ENCODE measurements at places on chromosomes 5 and 9.

DNA sequence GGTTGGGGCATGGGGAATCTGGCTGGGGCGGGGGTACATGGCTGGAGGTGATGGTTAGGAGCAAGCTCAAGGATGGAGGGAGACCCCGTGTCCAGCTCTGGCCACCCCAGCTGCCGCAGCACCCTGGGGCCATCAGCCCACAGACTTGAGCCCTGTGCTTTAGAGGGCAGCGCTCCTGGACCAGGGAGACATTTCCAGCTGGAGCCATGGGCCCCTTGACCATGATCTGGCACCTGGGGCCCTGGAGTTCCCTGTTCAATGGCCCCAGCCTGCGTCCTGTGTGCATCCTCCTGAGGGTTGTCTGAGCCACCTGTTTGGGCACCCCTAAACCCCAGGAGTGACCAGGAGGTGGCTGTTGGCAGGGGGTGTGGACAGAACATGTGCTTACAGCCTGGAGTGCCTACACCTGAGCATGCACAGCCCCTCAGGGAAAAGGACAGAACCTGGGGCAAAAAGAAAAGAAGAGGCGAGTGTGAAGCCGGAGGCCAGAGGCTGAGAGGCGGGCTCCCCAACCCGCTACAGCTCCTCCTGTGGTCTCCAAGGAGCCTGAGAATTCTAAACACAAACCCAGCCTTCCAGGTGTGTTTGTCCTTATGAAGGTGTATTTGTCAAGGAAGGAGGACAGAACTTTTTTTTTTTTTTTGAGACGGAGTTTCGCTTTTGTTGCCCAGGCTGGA lies 126.7 kb downstream of the C9orf50 start:
- no peak overlapping the region for H3K27ac ChIP-seq
- no peaks in the 10 kb centered on the region for H3K36me3 ChIP-seq
- H3K4me1 ChIP-seq = peaks cover 43% of the 10 kb centered on the region
- H3K4me3 ChIP-seq = no peak overlapping the region

GRCh38 chr5:171192111-171192510 lies 116.9 kb upstream of the TLX3 start:
- H3K27me3 ChIP-seq = no peaks in the 10 kb centered on the region
- H3K36me3 ChIP-seq = no peaks in the 10 kb centered on the region
- H3K4me3 ChIP-seq = no peak overlapping the region
- no peaks in the 10 kb centered on the region for H3K4me1 ChIP-seq
- H3K27ac ChIP-seq = no peak overlapping the region

DNA sequence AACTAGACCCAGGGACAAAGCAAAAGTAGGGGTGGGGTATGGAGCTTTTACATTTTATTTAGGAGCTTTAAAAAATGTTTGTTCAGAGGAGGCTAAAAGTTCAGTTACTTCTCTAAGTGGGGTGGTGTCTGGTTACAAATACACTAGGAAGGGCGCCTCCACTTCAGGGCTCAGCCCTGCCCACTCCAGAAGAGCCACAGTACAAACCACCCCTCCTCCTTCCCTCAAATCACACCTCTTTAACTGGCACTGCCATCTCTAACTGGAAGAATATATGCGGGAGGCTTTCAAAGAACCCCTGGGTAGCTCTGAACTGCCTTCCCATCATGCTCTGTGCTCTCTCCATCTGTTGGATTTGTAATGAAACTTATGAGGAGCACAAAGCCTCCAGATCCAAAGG lies 98.8 kb upstream of the NFIB start:
- H3K27ac ChIP-seq = no peak overlapping the region
- no peaks in the 10 kb centered on the region for H3K36me3 ChIP-seq
- DNase-seq = no peak
- H3K27me3 ChIP-seq = no peaks in the 10 kb centered on the region

GRCh38 chr5:44001675-44002380 lies 387.4 kb downstream of the FGF10 start:
- H3K4me1 ChIP-seq = no peaks in the 10 kb centered on the region
- DNase-seq = no peak
- H3K36me3 ChIP-seq = no peaks in the 10 kb centered on the region
- H3K27ac ChIP-seq = no peak overlapping the region

GRCh38 chr9:134209731-134210311 lies 45.5 kb upstream of the RNU6ATAC start:
- DNase-seq = no peak
- H3K4me1 ChIP-seq = no peaks in the 10 kb centered on the region
- no peak overlapping the region for H3K4me3 ChIP-seq
- H3K27ac ChIP-seq = no peak overlapping the region
- H3K36me3 ChIP-seq = no peaks in the 10 kb centered on the region

DNA sequence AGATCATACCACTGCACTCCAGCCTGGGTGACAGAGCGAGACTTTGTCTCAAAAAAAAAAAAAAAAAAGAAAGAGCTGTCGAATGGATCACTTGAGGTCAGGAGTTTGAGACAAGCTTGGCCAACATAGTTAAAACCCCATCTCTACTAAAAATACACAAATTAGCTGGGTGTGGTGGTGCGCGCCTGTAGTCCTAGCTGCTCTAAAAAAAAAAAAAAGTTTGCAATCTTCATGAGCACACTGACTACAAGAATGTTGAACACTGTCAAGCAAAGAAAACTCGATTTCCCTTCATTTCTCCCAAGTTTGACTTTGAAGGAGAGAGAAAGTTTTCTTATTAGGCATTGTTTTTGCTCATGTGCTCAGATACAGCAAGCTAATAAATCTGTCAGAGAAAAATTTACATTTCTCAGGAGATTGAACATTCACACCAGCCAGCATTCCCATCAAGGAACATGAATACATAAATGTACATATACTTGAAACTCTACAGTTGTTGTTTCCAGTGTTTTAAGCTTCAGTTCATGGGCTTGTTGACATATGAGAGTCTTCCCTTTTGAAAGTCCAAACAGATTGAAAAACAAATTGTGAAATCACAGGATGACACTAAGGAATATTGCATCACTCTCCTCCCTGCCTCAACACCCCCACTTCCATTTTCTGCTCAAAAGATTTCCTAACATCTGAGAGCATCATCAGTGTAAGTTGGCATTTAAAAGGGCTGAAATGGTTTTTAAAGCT lies 81.8 kb downstream of the ARRDC3 start:
- no peaks in the 10 kb centered on the region for H3K4me1 ChIP-seq
- no peaks in the 10 kb centered on the region for H3K36me3 ChIP-seq
- no peak overlapping the region for H3K4me3 ChIP-seq
- no peak for DNase-seq

DNA sequence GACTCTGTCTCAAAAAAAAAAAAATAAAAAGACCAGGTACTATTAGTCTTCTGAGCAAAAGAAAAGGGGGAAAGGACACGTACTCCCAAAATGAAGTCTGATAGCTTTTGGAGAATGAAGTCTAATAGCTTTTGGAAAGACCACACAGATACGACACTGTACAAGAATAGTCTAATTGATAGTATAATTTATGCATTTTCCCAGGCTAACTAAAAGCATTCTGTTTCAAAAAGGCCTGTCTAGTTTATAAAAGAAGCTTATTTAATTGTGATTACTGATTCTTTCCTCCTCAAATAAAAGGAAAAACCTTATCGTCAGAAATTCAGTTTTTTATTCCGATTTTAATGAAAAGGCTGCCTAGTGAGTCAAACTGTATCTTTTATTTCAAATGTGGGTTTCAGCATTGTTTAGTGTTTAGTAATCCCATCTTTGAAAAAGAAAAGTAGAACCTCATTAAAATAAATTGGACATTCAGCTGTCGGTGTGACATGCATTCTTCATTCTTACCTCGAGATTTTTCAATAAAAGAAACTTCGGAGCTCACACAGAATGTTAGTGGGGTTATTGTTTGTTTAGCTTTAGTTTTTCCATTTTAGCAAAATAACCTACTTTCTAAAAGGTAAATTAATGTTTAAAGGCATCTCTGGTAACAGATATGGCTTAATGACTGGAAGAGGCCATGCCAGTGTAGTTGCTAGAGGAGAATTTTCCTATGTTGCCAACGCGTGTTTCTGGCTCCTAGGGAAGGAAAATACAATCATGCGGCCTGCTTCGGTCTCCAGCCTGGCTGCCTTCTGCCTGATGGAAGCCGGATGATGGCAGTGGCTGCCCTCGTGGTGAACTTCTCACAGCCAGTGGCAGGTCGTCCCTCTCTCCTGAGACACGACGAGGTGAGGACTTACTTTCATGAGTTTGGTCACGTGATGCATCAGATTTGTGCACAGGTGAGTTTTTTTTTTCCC lies 70.0 kb downstream of the NLN start:
- no peak overlapping the region for H3K27ac ChIP-seq
- peaks cover 2% of the 10 kb centered on the region for H3K4me1 ChIP-seq
- H3K27me3 ChIP-seq = no peaks in the 10 kb centered on the region
- no peaks in the 10 kb centered on the region for H3K36me3 ChIP-seq
- DNase-seq = no peak

GRCh38 chr5:142922223-142922952 lies 152.2 kb downstream of the ARHGAP26 start:
- H3K4me3 ChIP-seq = no peak overlapping the region
- H3K27ac ChIP-seq = no peak overlapping the region
- H3K4me1 ChIP-seq = no peaks in the 10 kb centered on the region
- no peak for DNase-seq
- H3K36me3 ChIP-seq = no peaks in the 10 kb centered on the region

GRCh38 chr5:90657788-90658187 lies 99.2 kb downstream of the ADGRV1 start:
- no peak overlapping the region for H3K27ac ChIP-seq
- DNase-seq = no peak
- no peaks in the 10 kb centered on the region for H3K36me3 ChIP-seq
- no peaks in the 10 kb centered on the region for H3K27me3 ChIP-seq
- H3K4me3 ChIP-seq = no peak overlapping the region

GRCh38 chr9:32360983-32361673 lies 23.3 kb upstream of the ACO1 start:
- DNase-seq = no peak
- no peak overlapping the region for H3K4me3 ChIP-seq
- no peaks in the 10 kb centered on the region for H3K36me3 ChIP-seq

All from effector memory CD4-positive, alpha-beta T cell (primary cell).